Esophagus squamous epithelium (tissue), 5 donors: ENCODE measurements at places on chromosomes 5 and 9.

DNA sequence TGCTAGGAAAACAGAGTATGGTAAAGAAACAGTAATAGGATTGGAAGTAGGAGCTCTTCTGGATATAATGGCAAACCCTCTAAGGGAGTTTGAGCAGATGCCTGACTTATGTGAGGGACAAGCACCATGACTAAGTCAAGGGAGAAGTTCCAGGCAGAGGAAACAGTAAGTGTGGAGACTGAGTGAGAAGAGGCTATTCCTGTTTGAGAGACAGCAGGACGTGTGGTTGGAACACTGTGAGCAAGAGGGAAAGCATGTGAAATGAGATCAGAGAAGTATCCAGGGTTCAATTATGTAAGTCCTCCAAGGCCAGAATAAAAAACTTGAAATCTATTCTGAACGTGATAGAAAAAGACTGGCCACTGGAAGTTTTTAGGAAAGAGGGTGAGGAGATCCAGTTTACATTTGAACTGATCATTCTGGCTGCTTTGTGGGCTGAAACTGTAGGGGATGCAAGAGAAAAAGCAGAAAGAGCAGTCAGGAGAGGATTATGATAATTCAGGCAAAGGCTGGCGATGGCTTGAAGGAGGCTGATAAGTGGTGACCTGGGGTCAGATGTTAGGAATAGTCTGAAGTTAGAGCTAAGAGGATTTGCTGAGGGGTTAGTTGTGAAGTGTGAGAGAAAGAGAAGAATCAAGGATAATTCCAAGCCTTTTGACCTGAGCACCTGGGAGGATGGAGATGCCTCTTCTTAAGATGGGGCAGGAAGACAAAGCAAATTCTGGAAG lies 19.2 kb downstream of the DMAC1 start:
- no peak for DNase-seq

DNA sequence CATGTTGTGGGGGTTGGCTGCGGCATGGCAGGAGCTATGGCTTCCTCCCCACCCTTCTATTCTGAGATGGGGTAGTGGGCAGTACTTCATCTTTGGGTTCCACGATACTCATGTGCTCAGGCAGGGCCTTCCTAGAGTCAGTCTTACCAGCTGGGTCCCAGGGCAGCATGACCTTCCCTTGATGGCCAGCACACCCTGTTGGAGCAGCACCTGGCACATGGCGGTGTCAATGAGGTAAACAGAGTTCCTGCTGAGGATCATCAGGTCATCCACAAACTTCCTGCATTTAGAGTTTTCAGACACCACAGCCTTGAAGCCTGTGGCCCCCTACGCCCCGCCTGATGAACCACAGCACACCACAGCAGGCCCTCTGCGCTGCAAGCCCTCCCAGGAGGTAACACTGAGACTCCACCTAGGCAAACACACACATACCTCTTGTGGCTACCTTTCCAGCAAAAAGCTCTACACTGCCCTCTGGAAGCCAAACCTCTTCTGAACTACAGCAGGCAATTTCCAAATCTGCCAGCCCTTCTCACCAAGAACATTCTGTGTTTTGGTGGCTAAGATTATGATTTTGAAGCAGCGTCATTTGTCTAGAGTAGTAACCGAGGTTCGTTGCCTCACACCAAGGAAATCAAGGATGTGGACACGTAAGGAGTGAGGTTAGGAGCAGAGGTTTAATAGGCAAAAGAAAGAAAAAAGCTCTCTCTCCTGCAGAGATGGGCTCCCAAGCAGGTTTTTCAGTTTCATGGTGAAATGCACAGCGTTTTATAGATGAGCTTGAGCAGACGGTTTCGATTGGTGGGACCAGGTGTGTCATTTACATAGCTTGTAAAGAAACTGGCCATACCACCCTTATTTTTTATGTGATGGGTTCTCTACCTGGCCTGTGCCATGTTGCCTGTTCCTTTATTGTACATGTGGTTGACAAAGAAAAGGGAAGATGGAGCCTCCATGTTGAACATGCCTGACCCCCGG lies 20.3 kb upstream of the TMEM174 start:
- no peak for DNase-seq

DNA sequence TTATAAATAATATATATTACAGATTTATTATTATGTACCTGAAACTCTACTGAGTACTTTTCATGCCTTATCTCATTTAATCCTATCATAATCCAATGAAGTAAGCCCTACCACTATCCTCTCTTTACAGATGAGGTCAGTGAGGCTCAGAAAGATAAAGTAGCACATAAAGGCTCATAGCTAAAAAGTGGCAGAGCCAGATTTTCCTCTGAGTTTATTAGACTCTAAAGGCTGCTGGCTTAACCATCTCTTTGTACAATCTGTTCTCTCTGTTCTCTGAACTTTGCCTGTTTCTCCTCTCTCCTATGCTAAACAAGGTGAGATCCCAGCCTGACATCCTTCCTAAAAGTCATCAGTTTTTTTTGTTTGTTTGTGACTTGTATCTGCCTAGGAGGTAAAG lies 311.2 kb downstream of the KCTD16 start:
- no peak for DNase-seq

GRCh38 chr9:136567651-136568287 lies 21.9 kb upstream of the NOTCH1 start:
- DNase-seq: no peak

- DNase-seq: no peak
These were observed 62.0 kb upstream of the ZNF354B start for GRCh38 chr5:178797546-178798440.

GRCh38 chr5:31157720-31158119 lies 35.8 kb upstream of the CDH6 start:
- DNase-seq: no peak

DNA sequence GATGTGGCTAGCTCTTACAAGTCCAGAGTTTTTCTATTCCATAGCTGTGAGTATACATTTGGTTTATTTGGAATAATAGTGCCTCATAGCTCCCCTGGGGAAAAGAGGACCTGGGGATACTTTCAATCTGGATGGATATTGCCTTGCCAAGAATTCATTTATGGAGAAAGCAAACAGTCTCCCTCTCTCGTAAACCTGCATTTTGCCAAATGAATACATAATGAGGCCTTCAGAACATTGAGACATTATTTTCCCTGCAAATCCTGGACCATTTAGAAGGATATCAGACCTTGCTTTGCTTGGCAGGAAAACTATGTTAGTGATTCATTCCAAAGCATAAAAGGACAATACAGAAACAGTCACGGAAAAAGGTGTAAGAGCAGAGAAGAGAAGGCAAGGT lies 569.6 kb upstream of the BRINP1 start:
- no peak for DNase-seq

GRCh38 chr9:22469928-22470544 lies 23.4 kb downstream of the DMRTA1 start:
- DNase-seq: no peak
